ENCODE measurements at places on chromosomes 13 and 19.

DNA sequence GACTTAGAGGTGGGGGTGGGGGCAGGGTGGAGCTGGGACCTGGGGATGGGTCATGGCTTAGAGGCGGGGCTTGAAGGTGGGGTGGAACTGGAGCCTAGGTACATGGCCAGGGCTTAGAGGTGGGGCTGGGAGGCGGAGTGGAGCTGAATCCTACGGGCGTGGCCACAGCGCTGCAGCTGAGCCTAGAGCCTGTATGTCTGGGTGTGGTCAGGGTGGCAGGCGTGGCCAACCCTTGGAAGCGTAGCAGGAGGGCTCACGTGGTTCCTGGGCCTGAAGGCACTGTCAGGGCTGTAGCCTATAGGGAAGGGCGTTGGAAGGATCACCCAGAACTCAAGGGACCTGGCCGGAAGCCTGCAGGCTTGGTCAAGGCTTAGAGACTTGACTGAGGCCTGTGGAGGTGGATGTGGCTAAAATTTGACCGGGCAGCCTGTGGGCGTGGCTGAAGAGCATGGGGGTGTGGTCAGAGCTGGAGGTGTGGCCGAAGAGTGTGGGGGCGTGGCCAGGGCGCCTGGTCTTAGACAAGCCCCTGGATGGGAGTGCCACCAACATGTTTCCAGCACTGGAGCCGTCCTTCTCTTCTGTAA is 24.3 kb downstream of the COLGALT1 start:
- no peak for DNase-seq

GRCh38 chr13:108086678-108087077 is 128.7 kb downstream of the LIG4 start:
- no peak for DNase-seq

- no peak for DNase-seq
These were observed 9.8 kb downstream of the LILRB2 start for GRCh38 chr19:54271106-54271505.

GRCh38 chr19:872266-872951 is 12.9 kb downstream of the CFD start:
- DNase-seq = no peak

- no peak for DNase-seq
These were observed 16.9 kb downstream of the IZUMO4 start for GRCh38 chr19:2113439-2114211.

- DNase-seq = no peak
These were observed 8.4 kb downstream of the NAPA start for GRCh38 chr19:47506459-47506858.

- no peak for DNase-seq
These were observed 3.2 kb downstream of the PDX1 start for GRCh38 chr13:27922883-27923612.
